ENCODE measurements at places on chromosomes 6 and 20.

DNA sequence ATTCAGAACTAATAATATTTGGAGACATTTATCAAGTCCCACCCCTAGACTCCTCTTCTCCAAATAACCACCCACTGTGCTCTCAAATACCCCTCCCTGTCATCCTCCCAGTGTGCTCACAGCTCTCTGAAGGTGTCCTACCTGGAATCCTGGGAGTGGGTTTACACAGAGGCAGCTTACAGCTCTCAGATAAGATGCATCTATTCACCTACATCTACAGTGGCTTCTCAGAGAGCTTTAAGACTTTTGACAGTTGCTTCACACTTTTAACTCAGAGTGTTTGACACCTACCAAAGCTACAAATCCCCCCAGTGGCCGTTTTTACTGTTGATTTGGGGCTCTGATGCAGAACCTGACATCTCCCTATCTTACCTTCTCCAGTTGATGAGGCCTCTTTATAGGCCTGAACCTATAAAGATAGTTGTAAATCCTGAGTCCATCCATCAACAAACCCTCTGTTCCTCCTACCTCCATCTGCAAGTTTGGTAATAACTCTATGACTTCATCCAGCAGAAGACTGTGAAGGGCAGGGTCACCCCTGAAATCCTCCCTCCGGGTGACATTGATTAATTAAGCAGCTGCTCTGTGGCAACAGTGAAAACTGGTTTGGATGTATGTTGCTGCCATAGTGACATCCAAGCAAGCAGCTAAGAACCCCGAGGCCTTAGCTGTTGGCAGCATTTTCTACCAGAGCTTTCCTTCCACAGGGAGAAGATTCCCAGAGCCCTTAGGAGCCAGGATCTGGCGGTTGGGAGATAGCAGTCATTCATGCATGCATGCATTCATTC is 226.1 kb upstream of the RREB1 start:
- DNase-seq, result no peak

- no peak for DNase-seq
Measured at GRCh38 chr6:54913211-54913610, 66.6 kb downstream of the FAM83B start.

- no peak for DNase-seq
Measured at GRCh38 chr6:131651782-131652181, 14.7 kb downstream of the ENPP3 start.

GRCh38 chr6:152301021-152301764 is 336.0 kb downstream of the SYNE1 start:
- DNase-seq, result peak; percentile 89

DNA sequence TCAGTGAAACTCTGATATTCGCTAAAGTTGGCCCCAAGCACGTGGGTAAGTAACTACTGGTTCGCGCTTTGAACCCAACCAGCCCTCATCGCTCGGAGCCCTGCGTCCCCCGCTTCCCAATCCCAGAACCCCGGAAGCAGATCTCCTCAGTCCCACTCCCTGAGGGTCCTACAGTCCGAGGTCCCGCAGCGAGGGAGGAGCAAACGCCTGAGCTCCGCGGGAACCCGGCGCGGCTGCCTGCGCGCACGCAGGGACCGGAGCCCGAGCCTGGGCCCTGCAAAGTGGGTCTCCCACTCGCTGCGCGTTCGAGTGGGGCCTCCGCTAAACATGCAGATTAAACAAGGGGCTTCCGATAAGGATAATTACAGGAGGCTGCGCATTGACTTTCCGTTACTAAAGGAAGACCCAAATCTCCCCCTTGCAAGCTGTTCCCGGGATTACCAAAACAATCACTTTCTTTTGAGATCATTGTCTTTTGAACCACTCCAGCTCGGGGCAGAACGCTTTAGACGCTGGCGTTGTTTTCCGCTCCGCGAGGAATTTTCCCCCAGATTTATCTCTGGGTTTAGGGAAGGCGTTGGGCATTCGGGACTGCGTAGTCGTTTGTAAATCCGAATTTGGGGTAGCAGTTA is 1.3 kb upstream of the VSX1 start:
- DNase-seq, result no peak

DNA sequence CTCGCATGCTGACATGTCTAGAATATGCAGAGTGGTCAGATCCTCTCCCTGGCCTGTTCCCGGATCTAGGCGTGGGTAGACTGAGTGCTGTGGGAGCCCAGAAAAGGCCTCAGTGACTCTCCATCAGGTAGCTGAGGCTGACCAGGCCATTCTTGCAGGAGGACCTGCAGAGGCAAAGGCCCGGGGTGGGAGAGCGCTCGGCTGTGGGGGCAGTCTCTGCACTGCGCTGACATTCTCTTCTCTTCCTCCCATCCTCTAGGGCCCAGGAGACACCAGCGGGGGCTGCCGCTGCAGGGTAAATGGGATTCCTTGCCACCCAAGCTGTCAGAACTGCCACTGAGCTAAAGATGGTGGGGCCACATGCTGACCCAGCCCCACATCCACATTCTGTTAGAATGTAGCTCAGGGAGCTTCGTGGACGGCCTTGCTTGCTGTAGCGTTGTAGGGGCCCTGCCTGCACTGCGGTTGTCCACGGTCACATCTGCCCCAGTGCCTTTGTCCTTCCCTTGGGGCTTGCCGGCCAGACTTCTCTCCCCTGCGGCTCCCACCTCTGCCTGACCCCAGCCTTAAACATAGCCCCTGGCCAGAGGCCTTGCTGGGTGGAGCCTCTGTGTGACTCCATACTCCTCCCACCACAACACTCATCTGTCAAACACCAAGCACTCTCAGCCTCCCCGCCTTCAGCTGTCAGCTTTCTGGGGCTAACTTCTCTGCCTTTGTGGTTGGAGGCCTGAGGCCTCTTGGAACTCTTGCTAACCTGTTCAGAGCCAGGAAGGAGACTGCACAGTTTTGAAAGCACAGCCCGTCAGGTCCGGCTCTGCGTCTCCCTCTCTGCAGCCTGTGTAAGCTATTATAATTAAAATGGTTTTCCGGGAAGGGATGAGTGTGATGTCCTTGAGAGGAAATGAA is 22.2 kb downstream of the RBCK1 start:
- no peak for DNase-seq

DNA sequence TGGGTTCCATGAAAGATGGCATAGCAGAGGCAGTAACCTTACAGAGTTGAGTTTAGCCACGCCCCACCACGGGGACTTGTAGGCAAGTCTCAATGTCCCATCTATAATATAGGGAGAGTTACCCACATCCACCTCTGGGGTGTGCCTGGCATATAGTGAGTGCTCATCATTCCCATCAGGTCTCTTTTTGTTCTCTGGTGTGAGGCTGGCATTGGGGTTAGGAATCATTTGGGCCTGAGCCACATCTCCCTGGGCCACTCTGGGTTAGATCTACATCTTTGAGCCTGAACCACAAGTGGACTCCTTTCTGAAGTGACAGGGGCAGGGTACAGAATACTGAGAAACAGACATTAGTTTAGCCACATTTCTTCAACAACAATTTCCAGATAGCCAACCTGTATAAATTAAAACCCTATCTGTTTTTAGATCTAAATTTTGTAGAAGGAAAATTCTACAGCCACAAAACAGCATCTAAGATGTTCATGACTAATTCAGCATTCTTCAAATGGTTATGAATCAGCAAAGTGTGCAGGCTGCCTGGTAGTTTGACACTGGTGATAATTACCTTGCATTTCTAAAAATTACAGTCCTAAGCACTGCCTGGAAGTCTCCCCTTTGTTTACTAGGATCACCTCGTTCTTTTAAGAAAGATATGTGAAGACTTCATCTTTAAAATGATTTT is 20.1 kb downstream of the RNF24 start:
- DNase-seq, result peak; percentile 85

DNA sequence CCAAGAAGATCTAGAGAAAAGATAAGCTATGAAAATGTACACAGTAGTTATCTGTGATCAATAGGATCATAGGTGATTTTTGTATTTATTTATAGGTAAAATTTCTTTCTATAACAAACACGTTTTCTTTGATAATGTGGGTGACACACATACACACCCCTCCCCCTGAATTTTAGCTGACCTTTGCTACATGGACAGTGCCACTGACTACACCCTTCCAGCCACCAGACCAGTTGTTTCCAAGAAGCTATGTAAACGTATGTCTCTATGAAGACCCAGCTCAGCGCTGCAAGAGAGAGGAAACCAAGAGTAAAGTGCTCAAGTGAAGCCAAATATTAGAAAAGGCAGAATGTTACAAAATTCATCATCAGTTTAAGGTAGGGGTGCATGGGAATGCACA is 16.3 kb downstream of the MOCS1 start:
- no peak for DNase-seq

GRCh38 chr6:102812242-102812641 is 1418.7 kb downstream of the GRIK2 start:
- DNase-seq, result no peak
